ENCODE measurements at places on chromosomes 12 and 14.

GRCh38 chr12:25271486-25272098, 20.9 kb upstream of the KRAS start:
- no peak for DNase-seq

DNA sequence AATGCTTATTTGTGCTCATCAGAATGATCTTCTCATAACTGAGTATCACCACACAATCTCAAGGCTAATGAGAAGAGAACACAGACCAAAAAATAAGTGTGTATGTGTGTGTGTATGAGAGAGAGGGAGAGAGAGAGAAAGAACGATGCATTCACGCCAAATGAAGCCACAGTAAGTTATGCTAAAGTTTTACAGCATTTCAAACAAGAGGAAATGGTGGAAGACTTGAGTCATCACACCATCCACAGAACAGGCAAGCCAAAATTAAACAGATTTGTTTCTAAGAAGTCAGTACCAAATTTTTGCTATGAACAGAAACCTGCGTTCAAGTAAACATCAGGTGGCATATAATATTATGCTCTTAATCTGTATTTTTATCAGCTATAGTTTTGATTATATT, 141.2 kb downstream of the MED13L start:
- DNase-seq, result no peak

- no peak for DNase-seq
These were observed 17.9 kb downstream of the RAD52 start for GRCh38 chr12:931591-931990.

- DNase-seq, result no peak
These were observed 1.7 kb downstream of the RALGAPA1 start for GRCh38 chr14:35807131-35807961.

DNA sequence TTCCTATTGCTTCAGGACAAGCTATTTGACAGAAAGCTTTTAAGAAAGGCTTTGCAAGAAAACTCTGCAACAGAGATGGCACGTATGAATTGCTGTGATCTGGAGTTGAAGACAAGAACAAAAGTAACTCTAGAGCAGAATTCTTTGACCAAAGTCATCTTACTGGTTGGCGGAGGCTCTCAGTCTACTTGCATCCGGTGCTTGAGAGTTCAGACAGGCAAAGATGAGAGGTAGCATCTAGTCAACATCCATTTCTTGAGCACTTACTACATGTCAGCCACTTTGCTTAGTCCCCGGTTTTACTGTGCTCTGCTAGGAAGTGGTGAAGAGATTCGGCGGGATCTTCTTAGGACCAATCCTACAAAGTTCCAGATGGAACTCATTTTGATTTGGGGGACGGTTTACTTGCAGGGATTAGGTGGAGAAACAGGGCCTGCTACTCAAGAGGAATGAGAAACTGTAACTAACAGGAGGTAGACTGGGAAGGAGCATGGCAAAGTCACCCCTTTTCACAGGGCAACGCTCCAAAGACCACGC, 404 bp upstream of the CCDC91 start:
- no peak for DNase-seq

- no peak for DNase-seq
These were observed 23.9 kb upstream of the IGF1 start for GRCh38 chr12:102504280-102504679.

DNA sequence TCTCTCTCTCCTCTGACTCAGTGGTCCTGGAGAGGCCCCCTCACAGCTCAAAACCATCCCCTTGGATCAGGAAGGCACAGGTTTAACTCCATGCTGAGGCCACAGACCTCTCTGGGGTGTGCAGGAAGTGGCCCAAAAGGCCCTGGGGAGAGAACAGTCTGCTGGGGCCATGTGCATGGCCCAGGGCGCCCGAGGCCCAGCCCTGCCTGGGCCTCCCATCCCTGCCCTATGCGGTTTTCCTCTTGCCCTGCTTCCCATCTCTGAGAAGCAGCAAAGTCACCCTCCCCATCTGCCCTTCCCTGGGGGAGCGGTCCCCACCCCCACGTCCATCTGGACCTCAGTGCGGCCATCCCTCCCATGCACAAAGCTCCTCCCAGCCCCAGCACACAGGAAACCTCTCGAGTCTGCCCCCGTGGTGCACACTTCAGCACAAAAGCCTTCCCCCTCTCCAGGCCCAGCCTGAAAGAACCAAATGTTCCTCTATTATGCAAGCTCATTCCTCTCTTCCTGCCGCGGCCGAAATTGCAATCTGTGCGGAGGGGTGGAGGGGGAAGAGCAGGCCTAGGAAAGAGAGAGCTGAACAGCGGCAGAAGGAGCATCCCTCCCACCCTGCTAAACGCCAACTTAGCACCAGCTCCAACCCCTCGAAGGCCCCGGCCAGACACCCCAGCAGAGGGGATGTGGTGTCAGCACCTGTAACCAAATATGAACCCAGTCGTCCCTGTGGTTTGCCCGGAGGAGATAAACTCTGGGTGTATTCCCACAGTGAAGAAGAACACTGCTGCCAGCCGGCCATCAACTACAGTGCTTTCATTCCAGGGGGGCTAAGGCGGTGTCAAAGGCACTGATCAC, 108.5 kb downstream of the SCARB1 start:
- DNase-seq, result no peak

Measured in HEK293T (cell line).